ENCODE measurements at places on chromosomes 4 and X.

DNA sequence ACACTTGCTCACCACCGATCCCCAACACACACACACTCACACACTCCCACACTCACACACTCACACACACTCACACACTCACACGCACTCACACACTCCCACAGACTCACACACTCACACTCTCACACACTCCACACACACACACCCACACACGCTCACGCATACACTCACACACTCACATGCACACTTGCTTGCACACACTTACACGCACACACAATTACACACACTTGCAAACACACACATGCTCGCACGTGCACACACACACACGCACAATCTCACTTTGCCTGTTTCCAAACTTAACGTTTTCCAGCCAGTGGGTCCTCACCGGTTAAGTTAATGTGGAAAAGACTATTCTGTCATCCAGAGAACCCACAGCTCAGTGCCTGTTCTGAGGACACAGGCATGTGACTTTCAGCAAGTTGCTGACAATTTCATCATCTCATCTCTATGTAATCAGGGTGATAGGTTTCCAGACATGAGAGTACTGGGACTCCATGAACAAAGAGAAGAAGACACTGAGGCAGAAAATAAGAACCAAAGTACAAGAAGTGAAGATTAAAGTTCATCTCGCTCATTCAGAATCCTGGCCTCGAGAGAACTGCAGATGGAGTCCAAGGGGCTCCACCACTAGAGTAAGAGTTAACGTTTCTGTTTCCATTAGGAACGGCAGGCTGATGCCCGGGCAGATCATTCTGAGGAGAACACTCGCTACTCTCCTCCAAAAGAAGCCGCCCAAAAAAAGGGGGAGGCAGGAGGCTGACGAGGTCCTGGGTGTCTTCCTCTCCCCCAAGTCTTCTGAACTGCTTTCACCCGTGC is 153.2 kb upstream of the FRG1 start:
- no peak for DNase-seq

DNA sequence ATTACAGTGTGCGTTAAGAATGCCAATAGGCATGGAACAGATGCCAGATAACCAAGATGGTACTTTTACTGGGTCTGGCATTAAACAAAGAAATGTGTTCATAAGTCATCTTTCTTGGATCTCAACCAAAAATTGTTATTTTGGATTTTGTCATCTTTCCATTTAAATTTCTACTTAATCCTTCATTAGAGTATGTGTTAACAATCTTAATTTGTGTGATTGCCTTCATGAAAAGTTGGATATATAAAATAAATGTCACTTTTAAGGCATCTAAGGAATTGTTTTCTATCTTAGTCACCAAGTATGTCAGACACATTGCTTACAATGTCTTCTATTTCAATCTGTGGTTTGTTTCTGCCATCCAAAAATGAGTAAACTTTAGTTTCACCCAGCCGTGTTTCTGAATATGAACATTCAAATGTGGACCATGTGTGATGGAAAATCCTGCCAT is 87.5 kb downstream of the PALLD start:
- no peak for DNase-seq

DNA sequence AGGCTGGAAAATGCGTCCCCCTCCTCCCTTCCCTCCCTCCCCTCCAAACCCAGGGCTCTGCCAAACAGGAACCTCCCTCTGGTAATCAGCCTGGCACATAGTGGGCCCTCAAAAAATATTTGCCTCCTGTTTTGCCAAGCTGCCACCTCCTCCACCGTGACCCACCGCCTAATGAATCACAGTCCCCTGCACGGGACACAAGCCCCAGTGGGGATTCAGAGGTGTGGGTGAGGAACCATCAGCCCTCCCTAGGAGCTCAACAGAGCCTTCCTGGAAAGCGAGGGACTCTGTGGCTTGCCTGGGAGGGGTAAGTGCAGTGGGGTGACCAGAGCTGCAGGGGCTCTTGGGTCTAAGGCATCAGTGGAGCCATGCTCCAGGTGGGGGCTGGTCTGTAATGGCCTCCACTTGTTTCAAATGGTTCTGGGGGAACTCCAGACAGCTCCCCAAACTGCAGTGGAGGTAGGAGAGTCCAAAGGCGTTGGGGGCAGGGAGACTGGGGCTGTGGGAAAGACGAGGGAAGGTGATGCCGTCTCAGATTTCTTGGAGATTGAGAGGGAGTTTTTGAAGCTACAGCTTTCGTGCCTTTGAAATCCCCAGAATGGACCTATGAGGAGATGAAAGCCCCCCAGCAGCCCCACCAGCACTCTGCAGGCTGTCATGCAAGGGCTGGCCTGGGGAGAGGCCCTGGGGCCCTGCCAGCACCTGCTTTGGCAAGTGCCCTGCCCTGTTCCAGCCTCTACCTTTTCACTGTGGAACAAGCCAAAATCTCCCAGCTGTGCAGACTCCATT is 1.0 kb upstream of the PPP2R2C start:
- DNase-seq = no peak

DNA sequence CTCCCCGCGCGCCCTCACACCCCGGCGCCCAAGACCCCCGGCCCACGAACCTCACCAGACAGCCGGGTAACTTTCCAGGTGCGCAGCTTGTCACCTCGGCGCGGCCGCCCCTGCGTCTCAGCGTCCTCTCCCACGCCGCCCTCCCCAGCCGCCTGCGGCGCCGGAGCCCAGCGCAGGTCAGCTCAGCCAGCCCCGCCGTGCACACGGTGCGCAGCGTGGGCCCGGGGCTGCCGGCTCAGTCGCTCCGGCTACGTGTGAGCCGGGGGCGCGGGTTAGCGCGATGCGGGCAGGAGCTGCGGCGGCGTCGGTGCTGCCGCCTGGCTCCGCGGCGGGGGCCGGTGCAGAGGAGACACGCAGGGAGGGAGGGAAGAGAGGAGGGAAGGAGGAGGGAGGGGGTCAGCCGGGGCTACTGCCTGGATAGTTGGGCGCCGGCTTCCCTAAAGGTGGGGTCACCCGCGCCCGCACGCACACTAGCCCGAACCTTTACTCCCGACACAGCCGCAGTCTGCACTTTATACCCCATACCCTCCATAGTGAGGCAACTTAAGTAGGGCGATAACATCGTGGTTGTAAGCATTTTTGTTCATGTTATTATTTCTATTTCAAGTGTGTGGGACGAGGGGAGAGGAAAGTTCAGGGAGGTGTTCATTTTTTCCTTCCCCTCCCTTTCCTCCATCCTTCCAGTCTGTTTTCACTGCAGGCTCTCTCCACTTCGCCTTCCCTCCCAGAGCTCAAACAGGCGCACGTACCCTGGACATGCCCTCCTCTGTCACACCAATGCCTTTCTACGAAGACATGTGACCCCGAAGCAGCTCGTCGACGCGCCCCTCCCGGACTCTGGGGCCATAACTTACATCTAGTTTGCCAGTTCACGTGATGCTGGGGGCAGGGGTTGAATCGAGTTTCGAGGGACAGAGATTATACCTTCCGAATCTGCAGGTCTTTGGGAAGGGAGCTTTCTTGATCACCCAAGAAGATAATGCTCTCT is at the start of gene PRKG2:
PRKG2 (minus strand) TSS at position 342 of the 988 bp plus-strand sequence. CDS start 10,175 bp downstream, outside the sequence.
- peak; percentile 70 for DNase-seq

DNA sequence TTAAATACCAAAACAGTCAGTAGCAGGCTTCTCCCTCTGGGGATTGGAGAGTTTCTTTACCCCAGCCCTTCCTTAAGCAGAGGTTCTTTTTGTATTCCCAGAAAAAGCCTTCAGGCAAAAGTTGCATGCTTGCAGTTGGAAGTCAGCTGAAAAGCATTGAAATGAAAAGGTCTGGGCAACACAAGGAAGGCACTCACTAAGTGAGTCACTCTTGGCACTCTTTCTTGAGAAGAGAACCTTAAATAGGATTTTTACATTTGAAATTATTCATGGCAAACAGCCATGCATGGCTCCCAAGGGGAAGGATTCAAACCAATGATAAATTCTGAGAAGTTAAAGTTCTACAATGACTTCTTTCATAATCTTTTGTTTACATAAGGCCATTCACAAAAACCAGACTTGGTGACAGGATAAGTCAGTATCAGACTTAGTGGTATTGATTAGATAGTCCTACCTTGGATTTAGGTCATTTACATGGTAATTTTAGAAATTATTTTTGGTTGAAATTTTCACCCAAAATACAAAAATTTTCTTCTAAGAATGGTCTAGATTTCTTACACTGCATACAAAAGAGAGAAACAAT is 2068.9 kb downstream of the PCDH7 start:
- DNase-seq = peak; percentile 6

- DNase-seq = peak; percentile 30
Measured at GRCh38 chrX:112147206-112147605, 64.6 kb upstream of the TRPC5 start.

- no peak for DNase-seq
Measured at GRCh38 chrX:110698696-110699095, 96.9 kb downstream of the CHRDL1 start.

- no peak for DNase-seq
Measured at GRCh38 chr4:78297116-78297800, 240.1 kb downstream of the FRAS1 start.

GRCh38 chrX:45557387-45557786 is 356.7 kb upstream of the DIPK2B start:
- DNase-seq = no peak

DNA sequence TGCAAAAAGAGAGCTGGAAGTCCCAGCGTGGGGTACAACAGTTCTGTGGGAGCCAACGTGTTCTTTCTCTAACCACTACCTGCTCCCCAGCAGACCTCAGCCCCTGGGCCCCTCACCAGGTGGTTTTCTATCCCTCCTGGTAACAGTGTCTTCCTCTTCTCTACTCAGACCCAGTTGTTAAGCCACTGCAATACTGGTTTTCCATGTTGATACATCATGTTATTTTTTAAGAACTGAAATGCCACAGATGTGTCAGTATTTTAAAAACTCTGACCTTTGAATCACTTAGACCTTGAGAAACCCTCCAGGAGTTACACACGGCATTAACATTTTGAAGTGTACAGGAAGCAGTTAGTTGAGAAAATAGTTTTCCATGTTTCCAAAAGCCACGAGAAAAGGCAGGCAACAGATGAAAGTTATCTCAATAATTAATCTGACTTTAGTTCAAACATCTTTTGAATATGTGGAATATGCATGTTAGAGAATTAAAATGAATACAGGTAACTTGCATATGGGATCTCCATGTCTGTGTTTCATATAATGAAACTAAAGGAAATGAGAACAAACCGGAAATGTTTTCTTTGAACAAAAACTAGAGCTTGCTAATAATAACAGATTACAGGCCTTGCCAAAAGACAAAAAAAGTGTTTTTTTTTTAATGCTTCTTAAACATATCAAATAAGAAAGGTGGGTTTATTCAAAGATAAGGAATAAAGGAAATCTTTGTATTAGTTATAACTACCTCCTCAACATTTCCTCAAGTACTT is 108.8 kb downstream of the ZNF827 start:
- DNase-seq = no peak

DNA sequence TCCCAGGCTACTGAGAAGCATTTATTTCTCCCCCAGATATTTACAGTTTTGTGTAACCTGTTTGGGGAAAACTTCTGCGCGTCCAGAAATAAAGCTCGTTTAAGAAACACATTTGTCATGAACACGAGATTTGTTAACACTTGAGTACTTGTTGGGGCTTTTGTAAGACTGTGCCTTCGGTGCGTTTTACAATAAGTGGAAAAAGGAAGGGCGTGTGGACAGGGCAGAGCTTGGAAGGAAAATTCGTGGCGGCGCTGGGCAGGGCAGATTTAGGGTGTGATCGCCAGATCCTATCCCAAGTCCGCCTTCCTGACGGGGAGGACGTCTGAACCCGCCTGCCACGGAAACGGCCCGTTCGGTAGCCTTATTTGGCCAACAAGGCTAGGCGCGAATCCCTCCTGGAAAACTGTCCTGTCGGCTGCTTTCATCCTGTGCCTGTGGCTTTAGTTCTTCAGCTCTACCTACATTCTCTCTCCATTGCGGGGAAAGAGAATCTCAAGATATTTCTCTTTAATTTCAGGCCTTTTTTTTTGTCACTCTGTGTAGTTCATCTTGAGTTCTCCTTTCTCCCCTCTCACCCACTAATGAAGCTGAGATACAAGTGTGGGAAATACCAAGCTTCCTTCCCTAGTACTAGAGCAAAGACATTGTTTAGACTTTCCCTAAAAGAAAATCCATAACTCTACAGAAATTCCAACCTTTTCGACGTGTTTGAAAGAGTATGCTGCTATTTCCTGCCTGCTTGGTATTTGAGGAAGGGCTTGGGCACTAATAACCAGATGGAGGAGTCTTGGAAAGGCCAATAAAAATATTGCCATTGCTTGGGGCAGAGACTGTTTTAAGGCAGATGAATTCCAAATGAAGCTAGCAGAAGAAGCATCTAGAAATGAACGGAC is 982 bp downstream of the PDLIM5 start:
- DNase-seq = peak; percentile 83

GRCh38 chrX:3485727-3486126 is 139.3 kb upstream of the MXRA5 start:
- DNase-seq = no peak

DNA sequence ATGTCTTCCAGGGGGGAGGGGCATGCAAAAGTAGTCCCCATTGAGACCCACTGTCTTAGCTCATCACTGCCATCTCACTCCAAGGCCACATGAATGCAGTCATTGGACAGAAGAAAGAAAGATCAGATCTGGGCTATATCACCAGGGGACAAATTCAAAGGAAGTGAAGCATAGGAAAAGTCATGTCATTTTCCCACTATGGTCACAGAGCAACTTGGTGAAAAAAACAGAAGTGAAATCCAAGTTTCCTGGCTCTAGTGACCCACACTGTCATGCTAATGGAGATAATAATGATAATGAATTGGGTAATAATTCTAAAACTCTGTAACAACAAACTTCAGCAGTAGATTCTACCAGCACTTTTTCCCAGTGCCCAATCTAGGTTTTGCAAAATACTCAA is 9.9 kb downstream of the LHFPL1 start:
- no peak for DNase-seq

GRCh38 chr4:20474119-20474518 is 222.4 kb downstream of the SLIT2 start:
- peak; percentile 57 for DNase-seq

DNA sequence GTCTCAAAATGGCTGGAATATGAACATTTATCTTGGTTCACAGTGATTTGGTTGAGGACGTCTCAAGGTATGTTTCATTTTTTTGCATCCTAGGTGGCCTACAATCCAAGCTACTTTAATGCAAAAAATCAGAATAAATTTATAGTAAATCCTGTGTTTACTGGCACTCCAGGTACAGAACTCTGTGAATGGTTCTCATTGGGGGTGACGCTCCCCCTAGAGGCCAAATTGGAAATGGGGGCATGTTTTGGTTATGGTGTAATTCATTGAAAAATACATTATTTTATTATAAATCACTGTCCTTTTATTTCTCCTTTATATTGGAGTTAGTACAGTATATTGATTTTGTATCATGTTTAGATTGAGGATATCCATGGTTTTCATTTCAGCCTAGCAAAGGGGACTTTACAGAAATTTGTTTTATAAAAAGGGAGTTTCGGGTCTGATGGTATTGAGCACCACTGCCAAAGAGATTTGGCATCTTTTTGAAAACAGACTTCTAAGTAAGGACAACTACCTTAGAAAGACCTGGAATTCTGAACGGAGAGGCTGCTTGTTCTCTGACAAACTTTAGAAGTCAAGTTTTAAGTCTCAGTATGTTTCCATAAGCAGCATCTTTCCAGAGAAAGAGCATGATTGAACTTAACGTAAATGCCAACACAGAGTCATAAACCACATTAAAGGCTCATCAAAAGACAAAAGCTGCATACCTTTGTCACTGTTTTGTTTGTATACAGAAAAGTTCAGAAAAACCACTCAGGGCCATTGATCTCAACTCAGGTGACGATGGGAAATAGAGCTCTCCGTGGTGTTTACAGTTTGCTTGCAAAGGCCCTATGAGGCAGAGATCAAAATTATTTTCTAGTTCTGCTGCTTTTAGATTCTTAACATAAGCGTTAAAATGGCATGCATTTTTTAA is 19.4 kb downstream of the MTM1 start:
- peak; percentile 31 for DNase-seq
